Skeletal muscle cell (primary cell): ENCODE measurements at places on chromosomes 13 and 19.
A peak's percentile ranks its signal among the peaks of the same experiment; 100 is the strongest.

DNA sequence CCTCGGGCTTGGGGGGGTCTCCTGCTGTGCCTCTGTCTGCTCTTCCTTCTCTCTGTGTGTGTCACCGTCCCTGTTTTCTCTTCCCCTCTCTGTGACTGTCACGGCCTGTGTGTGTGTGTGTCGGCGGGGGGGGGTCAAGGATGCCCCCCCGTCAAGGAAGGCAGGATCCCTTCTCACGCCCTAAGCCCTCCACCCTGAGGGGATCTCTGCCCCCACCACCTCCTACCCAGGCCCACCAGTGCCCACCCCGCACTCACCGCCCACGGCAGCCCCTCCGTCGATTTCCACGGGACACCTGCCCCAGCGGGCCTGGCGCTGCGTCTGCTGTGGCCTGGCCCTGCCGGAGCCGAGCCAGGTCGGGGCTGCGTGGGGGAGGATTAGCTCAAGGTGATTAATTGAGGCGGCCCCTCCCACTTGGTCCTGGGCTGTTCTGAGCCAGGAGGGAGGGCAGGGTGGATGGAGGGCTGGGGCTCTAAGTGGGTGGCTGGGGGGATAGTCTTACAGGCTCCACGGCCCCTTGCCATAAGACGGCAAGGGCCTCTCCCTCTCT is at the start of gene RAX2:
TSS of gene RAX2 (minus strand) at position 323 of the 550 bp plus-strand sequence. CDS start 486 bp downstream, outside the sequence.
- no peak for DNase-seq

GRCh38 chr13:36436811-36437210 is 4.5 kb downstream of the CCNA1 start:
- no peak for DNase-seq

GRCh38 chr13:36355632-36356031 is 9.4 kb upstream of the SPART start:
- DNase-seq, result no peak

GRCh38 chr19:17347361-17347760 is 10.0 kb downstream of the GTPBP3 start:
- no peak for DNase-seq

DNA sequence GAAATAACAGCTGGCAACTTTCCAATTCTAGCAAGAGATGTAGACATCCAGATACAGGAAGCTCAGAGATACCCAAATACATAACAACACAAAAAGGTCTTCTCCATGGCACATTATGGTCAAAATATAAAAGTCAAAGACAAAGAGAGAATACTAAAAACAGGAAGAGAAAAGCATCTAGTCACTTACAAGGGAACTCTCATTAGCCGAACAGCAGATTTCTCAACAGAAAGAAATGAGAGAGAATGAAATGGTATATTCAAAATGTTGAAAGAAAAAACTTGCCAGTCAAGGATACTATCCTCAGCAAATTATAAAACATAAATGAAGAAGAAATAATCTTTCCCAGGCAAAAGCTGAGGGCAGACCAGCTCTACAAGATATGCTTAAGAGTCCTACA is 12.4 kb downstream of the ZNF780A start:
- DNase-seq, result no peak

DNA sequence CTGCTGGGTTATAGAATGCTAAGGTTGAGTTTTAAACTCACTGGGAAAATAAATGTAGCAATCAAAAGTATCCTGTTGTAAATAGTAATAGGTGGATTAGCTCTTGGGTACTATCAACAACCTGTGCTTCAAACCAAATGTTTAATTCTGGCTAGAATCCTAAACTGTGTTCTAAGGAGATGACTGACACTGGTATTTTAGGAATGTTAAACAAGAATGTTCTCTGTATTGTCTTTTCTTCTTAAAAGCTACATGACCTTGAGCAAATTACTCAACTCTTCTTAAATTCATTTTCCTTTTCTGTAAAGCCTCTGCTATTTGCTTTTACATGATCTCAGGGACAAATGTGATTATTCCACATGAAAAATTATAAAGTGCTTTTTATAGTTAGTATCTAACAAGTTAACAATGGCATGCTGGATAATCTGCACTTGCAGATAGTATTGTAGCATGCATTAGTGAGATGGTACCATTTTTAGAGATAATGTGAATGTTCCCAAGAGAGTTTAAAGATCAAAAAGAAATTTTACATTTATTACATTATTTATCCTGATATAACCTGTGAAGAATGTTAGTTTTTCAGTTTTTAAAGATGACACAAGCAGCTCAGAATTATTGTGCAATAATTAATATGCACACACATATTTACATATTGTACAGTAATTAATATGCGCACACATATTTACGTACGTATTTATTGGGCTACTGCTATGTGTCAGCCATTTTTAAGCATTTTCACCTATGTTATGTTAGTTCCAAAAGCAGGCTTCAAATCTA is 13.6 kb upstream of the EPSTI1 start:
- no peak for DNase-seq

DNA sequence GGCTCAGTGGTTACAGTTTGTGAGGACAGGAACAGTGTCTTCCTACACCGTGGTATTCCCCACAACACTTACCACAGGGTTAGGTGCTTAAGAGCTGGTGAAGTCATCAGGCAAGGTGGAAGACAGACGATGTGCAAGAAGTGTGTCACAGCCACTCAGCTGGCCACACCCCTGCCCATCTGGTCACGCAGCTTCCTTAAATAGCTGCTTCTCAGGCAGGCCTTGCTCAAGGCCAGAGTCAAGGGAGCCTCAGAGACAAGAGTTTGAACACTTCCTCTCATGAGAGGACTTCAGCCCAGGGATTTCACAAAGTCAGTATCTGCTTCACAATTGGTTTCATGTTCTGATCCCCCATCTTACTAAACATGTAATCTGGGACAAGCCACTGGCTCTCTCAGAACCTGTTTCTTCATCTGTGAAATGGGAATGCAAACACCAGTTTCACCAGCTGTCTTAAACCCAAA is 80.3 kb upstream of the FRY start:
- no peak for DNase-seq

- peak; percentile 26 for DNase-seq
Observed at GRCh38 chr13:85651440-85651839, 147.8 kb downstream of the SLITRK6 start.

- no peak for DNase-seq
Observed at GRCh38 chr13:20798027-20798426, 24.3 kb upstream of the EEF1AKMT1 start.

DNA sequence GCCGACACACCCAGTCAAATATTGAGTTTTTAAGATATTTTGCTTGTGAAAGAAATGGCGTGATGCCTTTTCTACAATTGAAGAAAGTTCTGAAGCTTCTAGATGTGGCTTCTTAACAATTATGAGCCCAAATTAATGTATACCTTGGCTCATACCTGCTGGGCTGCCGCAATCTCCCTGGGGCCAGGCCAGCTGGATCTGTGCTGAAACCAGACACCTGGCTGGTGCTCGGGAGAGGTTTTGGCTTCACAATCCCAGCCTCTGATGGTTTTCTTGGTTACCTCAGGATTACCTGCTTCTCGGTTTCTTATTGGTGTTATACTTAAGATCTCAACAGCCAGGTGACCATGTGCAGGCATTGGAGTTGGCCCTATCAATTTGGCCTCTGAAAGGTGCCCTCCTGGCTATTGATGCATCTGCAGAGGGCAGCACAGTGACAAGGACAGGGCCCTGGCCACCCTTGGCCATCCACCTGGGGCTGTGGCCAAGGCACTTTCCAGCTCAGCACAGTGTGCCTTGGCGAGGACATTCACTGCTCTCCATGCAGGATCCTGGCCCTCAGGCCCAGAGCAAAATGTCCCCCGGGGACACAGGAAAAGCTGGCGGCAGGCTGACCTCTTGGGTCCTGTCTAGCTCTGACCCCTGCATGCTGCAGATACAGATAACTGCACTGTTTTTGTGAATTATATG is 305.0 kb downstream of the ZNF536 start:
- no peak for DNase-seq

DNA sequence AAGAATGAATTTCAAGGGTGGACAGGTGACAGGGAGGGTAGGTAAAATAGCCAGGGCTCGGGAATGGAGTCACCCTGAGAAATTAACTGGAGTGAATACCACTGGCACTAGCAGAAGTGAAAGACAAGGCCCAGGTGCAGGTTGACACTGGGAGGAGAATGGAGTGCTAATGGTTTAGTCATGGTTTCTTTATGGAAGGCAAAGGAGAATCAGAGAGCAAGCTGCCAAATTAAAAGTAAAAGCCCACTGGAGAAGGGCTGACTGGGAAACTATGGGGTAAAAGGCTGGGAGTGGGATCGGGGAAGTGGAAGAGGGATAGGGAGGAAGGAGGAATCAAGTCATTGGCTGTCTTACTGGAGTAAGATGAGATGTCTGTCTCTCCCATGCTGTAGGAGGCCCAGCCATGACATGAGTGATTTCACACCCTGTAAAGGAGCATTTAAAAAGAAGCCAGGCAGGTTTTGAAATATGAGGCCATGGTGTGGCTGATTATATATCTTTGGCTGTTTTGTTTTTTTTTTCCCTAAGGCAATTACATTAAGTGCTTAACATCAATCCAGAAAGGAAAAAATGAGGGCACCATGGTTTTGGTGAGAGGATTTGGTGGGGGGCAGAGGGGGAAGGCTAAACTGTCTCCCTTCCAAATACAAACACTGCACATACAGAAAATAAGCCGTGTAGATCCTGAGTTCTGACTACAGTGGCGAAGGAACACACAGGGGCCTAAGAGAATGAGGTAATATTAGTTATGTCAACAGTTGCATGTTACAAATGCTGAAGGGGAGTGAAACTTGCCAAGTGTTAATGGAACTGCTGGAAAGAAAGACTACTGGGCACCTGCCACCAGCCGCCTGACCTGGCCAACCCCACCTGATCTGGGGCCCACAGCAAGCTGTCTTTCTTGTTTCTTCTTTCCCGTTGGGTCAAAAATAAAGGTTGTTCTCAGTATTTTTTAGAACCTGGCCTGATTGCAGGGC is 183.5 kb upstream of the TSC22D1 start:
- DNase-seq, result peak; percentile 26

- DNase-seq, result no peak
Observed at GRCh38 chr13:109361562-109362289, 424.7 kb downstream of the IRS2 start.

- DNase-seq, result no peak
Observed at GRCh38 chr19:48591021-48591420, 15.5 kb upstream of the SPACA4 start.

- DNase-seq, result no peak
Observed at GRCh38 chr19:28556371-28556770, 656.6 kb downstream of the UQCRFS1 start.

GRCh38 chr13:113275387-113275786 is 21.7 kb upstream of the LAMP1 start:
- DNase-seq, result no peak
